ENCODE measurements at places on chromosomes 12 and 14.

DNA sequence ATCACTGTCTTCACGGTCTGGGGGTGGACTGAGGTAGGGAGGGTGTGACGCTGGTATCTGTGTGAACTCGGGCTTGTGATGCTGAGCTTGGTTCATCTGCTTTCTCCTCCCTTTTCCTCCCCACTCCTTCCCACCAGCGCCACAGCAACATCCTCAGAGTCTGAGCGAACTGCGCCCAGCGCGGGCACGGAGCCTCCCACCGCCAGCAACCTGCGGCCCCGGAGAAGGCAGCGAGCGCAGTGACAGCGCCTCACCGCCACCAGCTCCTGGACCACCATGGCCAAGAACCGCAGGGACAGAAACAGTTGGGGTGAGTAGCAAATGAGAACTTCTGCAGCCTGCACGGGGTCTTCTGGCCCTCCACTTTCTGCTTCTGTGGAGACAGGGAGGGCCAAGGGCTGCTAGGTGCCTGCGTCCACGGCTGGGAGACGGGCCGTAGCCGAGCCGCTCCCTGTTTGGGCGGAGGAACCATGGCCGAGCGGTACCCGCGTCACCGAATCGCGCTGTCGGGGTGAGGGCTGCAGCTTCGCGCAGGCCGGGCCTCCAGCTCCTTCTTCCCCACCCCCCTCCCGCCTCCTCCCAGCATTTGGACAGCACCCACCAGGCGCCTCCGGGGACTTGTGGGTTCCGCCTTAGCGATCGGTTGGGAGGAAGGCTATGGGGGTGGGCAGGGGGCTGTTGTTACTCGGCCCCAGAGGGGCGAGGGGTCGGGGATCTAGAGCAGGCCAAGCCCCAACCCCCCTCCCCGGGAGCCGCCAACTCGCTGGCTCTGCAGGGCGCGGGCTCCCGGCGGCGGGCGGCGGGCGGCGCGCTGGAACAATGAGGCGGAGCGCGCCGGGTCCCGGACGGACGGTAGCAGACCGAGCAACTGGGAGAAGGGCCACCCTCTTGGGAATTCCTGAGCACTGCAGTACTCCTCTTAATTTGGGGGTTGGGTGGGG, at the start of gene ATL1:
TSS of gene ATL1 (plus strand) at position 156 of the 941 bp plus-strand sequence. CDS start at position 277, 121 bp downstream.
- DNase-seq, result peak; percentile 19

GRCh38 chr12:22615963-22616501, 8.9 kb upstream of the ETNK1 start:
- DNase-seq, result peak; percentile 8

DNA sequence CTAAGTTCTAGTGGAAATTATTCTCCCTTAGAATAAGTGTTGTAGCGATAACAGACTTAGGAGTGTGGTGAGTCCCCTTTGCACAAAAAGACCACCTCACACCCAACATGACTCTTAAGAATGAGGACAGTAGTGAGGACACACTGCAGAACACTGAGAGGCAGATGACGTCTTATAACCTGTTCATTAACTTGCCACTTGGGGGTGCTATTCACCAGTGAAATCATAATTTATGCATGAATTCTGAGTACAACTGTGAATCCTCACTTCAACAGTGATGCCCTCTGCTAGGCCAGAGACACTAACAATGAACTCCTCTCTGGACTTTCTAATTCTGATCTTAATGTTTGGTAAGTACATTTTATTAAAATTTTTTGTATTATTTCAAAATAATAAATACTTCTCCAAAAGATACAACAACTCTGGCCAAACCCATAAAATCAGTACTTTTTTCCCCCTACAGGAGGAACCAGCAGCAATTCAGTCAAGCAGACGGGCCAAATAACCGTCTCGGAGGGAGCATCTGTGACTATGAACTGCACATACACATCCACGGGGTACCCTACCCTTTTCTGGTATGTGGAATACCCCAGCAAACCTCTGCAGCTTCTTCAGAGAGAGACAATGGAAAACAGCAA, 274.7 kb downstream of the DAD1 start:
- DNase-seq, result peak; percentile 55

DNA sequence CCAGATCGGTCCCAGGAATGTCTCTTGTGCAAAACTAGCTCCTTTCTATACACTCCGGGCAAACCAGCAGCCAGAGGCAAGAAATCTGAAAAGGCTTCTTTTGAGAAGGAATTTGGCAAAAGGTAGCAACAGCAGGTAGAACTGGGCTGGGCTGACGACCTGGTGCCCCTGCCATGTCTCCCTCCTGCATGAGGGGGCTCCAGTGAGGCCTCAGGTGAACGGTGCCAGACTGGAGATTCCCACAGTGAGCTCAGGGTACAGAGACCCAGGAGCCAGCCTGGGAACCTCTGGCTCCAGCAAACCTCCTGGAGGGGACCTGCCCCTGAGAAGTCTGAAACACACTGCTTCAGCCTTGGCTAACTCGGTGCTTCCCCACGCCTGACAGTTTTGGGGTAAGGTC, 10.8 kb downstream of the ITPK1 start:
- DNase-seq, result no peak

GRCh38 chr12:13094367-13094766, 9.1 kb downstream of the GSG1 start:
- DNase-seq, result no peak

- DNase-seq, result no peak
Observed at GRCh38 chr12:31966558-31967205, 7.5 kb downstream of the RESF1 start.

- DNase-seq, result no peak
Observed at GRCh38 chr12:1838205-1838993, 18.0 kb downstream of the LRTM2 start.

DNA sequence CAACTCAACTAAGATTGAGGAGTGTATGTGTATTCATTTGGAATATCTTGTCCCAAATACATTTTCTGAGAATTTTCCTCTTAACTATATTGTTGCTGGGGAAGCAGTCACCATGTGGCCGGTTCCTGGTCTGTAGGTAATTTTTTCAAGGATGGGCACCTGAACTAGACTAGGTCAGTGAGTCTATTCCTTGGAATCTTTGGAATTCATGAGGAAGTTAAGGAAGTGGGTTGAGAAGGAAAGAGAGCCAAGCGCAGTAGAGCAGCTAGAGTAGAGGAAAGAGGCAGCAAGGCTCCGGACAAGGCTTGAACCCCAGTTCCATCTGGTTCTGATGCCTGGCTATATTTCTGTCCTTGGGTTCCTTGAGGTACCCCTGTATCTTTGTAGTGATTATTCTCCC, 183.7 kb downstream of the DACT1 start:
- peak; percentile 64 for DNase-seq

DNA sequence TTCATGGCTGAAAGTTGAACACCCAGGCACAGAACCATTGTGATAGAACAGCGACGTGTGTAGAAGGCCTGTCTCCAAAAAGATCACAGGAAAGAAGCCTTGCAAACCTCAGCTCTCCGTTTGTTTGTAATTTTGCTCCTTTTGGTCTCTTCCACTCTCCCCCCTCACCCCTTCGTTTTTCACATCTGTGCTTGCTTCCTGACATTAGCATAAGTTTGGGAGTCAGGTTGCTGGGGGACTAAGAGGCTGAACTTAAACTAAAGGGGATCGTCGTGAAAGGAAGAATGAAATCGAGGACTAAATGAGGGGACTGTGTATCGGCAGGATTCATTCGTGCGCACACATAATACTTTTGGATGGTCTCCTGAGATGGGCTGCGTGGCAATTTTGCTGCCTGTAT, 200.6 kb downstream of the BCAT1 start:
- no peak for DNase-seq

- DNase-seq, result peak; percentile 53
Observed at GRCh38 chr12:27965966-27966365, 6.6 kb downstream of the PTHLH start.

- no peak for DNase-seq
Observed at GRCh38 chr12:96263449-96263902, 69.3 kb downstream of the ELK3 start.

DNA sequence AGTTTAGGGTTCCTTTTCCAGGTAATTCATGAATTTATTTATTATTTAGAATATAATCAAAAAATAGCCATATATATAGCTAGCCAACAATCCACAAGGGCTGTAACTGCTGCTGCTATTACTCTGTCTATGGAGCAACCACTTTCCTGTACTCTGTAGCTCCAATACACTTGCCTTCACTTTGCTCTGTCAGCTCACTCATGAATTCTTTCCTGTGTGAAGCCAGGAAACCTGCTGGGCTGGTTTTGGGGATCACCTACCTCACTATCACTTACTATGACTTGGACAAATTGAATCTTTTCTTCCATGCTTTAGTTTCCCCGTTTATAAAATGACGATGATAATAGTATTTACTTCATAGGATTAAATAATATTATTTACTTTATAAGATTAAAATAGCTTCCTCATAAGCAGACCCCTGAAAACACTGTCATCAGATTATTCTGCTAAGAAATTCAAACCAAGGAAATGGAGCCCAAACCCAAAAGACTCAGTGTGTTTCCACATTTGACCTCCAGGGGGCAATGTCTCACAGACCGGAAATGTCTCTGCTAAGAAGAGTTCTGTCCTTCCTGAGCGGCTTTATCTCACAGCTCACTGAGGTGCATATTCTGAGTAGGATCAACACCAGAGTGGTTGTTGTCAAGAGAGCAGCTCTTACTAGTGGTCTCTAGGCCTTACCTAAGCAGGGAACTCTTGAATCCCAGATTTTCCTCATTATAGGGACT, 457.1 kb downstream of the DAD1 start:
- no peak for DNase-seq

- no peak for DNase-seq
Observed at GRCh38 chr14:33999771-34000291, 49.0 kb upstream of the EGLN3 start.

- DNase-seq, result no peak
Observed at GRCh38 chr12:113169697-113170096, 15.6 kb downstream of the DDX54 start.

DNA sequence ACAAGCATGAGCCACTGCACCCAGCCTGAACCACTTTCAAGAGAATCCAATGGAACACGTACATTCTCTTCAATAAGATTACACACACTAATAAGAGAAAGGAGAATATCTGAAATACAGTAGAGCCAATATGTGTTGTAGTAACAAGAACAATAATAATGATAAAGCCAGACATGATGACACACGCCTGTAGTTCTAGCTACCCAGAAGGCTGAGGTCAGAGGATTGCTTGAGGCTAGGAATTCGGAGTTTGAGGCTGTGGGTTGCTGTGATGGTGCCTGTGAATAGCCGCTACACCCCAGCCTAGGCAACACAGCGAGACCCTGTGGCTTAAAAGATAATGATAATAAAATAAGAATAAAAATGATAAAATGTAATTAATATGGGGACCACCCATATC, 15.6 kb downstream of the APOBEC1 start:
- DNase-seq, result peak; percentile 32

- no peak for DNase-seq
Observed at GRCh38 chr14:90062127-90062794, 467 bp downstream of the KCNK13 start.
